Neural crest cell (in vitro differentiated cells): ENCODE measurements at places on chromosomes 6 and 20.

DNA sequence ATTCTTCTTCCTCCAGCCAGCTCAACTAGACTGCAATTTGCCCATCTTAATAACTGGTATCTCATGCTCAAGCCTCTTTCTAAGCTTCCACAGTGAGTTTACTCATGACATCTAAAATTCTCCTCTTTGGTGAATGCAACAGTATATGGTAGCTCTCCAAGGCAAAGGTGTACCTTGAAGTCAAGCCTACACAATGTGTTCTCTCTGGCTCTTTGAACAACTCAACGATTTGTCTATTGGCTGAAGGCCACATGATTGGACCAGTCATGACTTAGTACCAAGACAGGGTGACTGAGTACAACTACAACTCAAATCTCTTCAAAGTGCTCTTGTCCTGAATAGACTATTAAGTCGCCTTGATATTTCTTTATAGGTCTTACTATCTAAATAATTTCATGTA, 199.6 kb downstream of the PKHD1 start:
- DNase-seq: no peak

DNA sequence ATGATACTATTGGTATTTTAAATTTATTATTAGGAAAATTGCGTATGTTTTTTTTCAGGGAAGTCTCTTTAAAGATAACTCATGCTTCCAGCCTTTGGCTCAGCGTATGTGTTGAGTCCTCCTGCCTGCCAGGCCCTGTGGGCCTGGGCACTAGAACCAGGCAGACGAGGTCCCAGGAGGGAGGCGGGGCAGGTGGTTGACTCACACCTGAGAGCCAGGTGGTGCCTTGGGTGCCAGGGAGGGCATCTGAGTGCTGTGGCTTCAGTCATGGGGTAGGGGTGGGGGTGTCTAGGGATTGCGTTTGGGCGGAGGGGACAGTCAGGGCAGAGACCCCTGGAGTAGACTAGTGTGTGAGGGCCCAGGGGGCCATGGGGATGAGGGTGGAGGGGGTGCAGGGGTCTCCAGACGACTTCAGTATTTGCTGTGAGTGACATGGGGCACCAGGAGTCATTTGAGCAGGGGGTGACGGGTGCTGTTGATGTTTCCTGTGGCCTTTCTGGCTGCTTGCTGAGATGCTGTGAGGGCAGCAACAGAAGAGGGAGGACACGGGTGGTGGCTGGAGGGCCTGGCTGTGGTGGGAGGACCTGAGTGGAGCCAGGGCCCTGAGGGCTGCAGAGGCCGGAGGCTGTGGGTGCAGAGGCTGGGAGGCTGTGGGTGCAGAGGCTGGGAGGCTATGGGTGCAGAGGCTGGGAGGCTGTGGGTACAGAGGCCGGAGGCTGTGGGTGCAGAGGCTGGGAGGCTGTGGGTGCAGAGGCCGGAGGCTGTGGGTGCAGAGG, 14.8 kb upstream of the ADRM1 start:
- no peak for DNase-seq

GRCh38 chr6:149190224-149190831, 127.2 kb upstream of the TAB2 start:
- DNase-seq: no peak

DNA sequence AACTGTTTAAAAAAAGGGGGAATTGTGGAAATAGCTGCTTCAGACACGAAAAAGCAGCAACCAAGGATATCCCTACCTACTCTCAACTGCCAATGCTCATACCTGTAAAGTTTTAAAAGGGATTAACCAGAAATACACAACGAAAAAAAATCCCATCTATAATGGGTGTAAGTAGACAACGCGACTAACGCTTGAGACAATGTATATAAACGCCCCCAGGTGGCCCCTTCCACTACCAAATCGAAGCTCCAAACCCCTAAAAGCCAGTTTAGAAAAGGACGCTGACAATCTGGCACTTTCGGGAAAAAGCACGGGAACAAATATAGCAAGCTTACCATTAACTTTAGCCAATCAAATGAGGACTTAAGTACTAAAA, 94.5 kb upstream of the BTN3A2 start:
- DNase-seq: no peak

DNA sequence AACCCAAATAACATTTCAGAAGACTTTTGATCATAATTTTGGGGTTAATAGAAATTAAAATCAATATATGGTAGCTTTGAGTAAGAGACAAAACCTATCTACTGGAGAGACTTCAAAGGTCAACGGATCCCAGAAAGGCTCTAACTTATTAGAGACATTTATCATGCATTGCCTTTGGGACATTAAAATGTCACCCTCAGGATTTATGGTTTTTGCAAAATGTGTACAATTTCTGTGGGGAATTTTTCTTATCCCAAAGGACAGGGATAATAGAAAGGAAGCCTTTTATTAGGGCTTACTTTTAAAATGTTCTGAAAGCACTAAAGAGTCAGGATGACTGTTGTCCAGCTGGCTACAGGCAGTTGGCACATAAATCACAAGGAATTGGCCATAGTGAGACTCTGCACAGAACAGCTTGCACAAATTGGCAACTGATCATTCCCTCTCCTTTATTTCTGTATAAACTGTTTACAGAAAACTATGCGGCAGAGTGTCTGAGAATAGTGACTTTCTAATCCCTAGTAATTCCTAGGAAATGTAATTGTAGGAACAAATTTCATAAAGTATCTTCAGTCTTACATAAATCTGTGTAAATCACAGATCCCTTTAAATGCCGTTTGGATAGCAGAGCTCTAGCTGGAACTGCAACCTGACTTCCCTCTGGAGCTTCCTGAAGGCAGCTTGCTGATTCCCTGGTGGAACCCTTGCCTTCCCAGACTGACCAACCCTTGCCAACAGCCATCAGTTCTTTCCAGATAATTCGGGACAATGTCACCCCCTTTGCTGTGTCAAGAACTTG, 201.1 kb upstream of the PREP start:
- DNase-seq: no peak

- DNase-seq: no peak
Measured at GRCh38 chr6:165658395-165659058, 4.5 kb downstream of the PDE10A start.

- DNase-seq: no peak
Measured at GRCh38 chr6:28906669-28907068, 17.1 kb downstream of the TRIM27 start.

DNA sequence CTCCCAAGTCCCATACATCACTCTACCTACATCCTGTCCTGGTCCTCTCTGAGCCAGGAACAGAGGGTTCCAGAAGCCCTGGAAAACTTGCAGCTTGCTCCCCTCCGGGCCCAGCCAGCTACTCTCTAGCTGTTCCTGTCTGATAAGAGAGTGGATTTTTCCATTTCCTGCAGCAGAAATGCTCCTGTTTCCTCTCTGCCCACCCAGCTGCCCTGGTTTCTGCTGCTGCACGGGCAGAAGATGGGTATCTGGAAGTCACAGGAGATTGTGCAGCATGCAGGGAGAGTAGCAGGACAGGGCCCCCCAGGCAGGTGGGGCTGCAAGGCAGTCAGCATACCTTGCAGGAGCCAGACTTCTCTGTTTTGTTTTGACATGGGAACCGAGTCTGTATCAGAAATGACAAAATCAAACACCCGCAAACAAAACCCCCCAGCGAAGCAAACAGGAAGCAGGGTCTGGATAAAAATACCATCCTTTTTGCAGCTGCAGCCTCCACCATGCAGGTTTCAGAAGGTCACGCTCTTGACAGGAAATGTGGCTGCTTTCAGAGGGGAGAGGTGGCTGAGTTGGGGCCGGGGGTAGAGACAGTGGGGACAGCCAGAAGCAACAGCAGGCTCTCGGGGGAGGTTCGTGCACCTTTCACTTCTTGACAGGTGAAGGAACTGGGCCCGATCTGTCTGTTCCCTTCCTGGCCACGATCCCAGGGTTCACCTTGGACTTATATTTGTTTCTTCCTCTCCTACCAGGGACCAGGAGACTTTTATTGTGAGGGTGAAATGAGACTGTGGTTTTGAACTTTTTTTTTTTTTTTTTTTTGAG, 50.8 kb upstream of the FAM83D start:
- DNase-seq: no peak

DNA sequence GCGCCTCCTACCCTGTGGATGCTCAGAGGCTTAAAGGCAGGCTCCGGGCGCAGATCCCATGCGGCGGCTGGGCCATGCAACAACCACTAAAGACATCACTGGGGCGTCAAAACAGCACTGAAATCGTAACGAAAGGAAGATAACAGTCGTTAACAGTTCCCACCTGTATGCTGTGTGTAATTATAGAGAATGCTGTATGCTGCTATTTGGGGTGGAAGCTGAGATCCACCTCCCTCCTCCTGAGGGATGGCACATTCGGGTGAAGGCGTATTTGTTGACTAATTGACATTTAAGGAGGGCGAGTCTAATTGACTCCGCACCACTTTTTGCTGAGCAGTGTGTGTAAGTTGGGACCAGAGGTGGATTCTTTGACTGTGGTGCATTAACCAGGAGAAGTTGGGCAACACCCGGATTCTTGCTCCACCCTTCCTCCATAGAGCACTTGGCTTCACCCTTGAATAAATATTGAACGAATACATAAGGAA, 687 bp downstream of the SLC35A1 start:
- no peak for DNase-seq

- DNase-seq: no peak
Measured at GRCh38 chr6:159677506-159678165, 15.4 kb downstream of the SOD2 start.

GRCh38 chr20:62923669-62924441, 2.5 kb downstream of the DIDO1 start:
- no peak for DNase-seq

- no peak for DNase-seq
Measured at GRCh38 chr6:133806382-133807140, 82.4 kb upstream of the TCF21 start.

DNA sequence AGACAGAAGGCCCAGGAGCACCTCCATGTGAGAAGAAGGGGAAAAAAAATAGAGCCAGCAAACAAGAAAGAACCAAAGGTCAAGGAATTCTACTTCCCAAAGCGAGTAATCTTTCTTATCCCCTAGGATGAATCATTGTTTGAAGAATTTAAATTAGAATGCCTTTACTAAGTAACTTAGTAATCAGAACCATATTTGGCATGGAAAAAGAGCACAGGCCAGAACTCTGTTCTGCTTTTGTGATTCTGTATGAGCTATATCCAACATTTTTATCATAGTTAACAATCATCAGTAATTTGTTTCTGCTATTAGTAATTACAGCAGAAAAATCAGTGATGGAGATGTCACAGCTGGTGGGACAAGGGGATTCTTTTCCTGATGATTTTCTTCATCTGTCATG, 228.8 kb upstream of the FAM83B start:
- no peak for DNase-seq

- no peak for DNase-seq
Measured at GRCh38 chr20:60170116-60170515, 211.9 kb downstream of the CDH26 start.

DNA sequence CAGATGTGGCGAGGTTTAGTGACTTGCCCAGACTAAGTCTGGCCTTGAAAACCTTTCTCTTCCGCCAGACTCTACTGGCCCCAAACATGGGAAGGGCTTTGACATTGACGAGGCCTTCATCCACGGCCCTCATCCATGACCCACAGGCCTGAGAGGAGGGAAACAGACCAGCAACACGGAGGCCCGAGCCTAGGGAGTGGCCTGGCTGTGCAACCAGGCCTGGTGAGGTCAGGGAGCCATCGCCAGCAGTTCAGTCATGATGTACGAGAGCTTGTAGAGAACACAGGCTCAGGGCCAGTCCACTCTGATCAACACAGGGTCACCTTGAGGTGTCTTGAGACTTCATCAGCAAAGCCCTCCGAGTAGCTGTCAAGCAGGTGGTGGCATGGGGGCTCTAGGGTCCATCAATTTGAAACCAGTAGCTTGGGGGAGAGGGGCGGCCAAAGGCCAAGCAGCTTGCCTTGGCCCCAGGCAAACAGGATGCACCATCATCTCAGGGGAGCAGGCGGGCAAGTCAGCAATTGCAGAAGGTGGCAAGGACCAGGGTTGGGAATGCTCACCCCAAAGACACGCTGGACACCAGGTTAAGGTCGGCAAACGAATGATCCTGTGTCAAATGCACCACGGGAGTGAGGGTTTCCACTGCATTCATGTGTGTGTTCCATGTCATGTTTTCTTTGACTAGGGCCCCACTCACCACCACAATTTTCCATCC, 36.1 kb downstream of the GFOD1 start:
- DNase-seq: no peak

DNA sequence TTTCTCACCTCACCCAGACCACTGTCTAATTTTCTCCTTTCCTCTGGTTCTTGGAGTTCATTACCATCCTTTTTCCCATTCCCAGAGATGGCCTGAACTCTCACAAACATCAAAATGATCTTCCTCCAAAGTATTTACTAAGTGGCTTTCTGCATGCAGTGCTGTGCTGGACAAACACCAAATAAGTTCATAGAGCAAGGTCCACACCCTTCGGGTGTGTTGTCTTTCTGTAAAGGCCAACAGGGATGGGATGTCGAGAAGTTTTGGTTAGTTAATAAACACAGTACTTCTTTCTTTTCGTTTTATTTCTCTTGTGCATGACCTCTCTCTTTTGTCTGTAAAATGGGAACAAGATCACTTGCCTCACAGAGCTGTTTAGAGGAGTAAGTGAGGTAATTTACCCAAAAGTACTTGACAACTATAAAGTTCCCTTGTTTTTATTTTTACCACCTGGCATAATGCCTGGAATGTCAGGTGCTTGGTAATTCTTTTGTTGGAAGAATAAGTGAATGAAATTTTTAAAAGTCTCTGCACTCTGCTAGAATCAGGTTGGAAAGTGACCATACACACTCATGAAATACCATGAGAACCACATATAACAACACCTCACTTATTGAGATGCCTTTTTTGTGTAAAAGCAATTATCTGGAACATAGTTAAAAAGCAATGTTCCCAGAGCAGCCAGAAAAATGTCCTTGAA, 22.8 kb upstream of the CCN6 start:
- DNase-seq: no peak

DNA sequence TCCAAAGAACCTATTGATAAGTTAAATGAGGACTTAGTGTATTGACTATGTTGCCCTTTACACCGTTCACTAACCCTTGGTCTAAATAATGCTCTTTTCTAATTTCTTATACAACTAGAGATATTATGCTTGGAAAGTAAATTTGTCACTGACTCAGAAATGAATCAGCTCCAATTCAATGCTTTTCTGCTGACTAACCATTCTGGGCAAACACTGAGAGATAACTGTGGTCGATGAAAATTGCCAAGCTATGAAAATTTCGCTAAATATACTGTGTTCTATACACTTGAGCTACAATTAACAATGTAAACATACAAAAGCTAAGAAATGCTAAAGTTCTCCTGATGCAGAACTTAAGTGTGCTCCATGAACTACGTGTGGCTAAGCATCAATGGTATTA, 23.1 kb upstream of the FBXO9 start:
- no peak for DNase-seq
